ENCODE measurements at places on chromosomes 12 and 14. TPM values are rescaled to one million over a fixed set of nuclear protein-coding genes. Genes with fewer than 3 reads are reported as not detected.

DNA sequence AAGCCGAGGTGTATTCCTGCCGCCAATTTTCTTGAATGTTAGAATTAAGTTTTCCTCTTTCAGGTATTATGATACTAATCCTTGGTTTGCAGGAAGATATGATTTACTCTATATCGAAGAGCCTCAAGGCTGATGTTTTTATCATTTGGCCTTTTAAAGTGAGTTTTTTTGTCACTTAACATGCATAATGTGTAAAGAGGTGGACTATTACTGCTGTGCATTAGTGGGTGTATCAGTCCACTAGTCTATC lies 11.1 kb upstream of the TMPO start:
- H3K36me3 ChIP-seq = no peaks in the 10 kb centered on the region
- H3K4me3 ChIP-seq = peak overlapping the region; percentile 65
- no peaks in the 10 kb centered on the region for H3K27me3 ChIP-seq
- H3K27ac ChIP-seq = peak overlapping the region; percentile 95
- no peaks in the 10 kb centered on the region for H3K4me1 ChIP-seq
- DNase-seq = no peak

DNA sequence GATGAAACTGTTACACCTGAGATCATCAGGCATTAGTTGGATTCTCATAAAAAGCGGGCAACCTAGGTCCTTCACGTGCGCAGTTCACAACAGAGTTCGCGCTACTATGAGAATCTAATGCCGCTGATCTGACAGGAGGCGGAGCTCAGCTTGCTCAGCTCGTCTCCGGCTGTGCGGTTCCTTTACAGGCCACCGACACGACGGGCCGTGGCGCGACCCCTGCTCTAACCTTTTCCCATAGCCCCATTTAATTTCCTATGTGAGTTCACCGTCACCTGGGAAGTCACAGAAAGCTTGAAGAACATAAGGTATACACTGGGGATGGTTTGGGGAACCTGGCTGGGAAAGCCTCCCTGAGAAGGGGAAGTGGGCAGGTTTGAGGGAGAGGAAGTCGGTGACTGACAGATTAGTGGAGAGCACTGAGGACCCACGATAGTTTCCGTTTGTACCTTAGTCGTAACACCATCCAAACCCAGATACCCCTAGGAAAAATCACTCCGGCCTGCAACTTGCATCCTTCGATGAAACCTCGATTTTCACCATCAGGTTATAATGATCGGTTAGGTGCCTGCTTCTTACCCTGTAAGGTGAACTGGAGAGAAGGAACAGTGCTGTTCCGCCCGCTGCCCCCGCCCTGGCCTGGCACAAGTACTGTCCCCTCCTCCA lies 2.8 kb upstream of the AAAS start:
- peaks cover 18% of the 10 kb centered on the region for H3K4me1 ChIP-seq
- peaks cover 4% of the 10 kb centered on the region for H3K36me3 ChIP-seq
- H3K27me3 ChIP-seq = no peaks in the 10 kb centered on the region
- H3K27ac ChIP-seq = peak overlapping the region; percentile 95

GRCh38 chr12:38898001-38898684 lies 7.2 kb downstream of the CPNE8 start:
- H3K27me3 ChIP-seq = no peaks in the 10 kb centered on the region
- H3K4me1 ChIP-seq = no peaks in the 10 kb centered on the region
- no peak overlapping the region for H3K4me3 ChIP-seq
- DNase-seq = no peak
- no peak overlapping the region for H3K27ac ChIP-seq
- H3K36me3 ChIP-seq = no peaks in the 10 kb centered on the region

GRCh38 chr12:88303335-88303734 lies 161.2 kb downstream of the TMTC3 start:
- no peaks in the 10 kb centered on the region for H3K36me3 ChIP-seq
- H3K27ac ChIP-seq = no peak overlapping the region
- no peak for DNase-seq

- no peaks in the 10 kb centered on the region for H3K4me1 ChIP-seq
- H3K4me3 ChIP-seq = no peak overlapping the region
- no peak overlapping the region for H3K27ac ChIP-seq
These were observed 45.4 kb downstream of the DCAF5 start for GRCh38 chr14:69107407-69108003.

GRCh38 chr14:83164016-83164415 lies 1630.4 kb upstream of the SEL1L start:
- no peak for DNase-seq
- H3K4me1 ChIP-seq = peaks cover 6% of the 10 kb centered on the region
- no peak overlapping the region for H3K4me3 ChIP-seq
- no peaks in the 10 kb centered on the region for H3K36me3 ChIP-seq

- H3K36me3 ChIP-seq = peaks cover 10% of the 10 kb centered on the region
- no peak overlapping the region for H3K4me3 ChIP-seq
- H3K27ac ChIP-seq = no peak overlapping the region
These were observed 27.7 kb downstream of the BRI3BP start for GRCh38 chr12:125021096-125021495.

DNA sequence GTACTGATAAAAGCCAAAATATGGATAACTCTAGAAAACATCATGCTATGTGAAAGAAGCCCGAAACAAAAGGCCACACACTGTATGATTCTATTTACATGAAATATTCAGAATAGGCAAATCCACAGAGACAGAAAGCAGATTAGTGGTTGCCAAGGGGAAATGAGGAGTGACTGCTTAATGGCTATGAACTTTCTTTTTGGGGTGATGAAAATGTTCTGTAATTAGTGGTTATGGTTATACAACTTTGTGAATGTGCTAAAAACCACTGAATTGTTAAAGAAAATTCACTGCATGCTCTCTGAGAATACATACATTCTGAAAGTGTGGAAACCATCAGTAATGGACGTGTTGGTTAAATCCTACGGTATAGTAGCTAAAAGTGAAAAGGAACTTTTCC lies 39.9 kb upstream of the STON2 start:
- no peak overlapping the region for H3K4me3 ChIP-seq
- peaks cover 13% of the 10 kb centered on the region for H3K4me1 ChIP-seq
- H3K36me3 ChIP-seq = no peaks in the 10 kb centered on the region
- H3K27ac ChIP-seq = no peak overlapping the region
- H3K27me3 ChIP-seq = peaks cover 32% of the 10 kb centered on the region
- no peak for DNase-seq

- H3K36me3 ChIP-seq = no peaks in the 10 kb centered on the region
- H3K27me3 ChIP-seq = no peaks in the 10 kb centered on the region
- peaks cover 29% of the 10 kb centered on the region for H3K4me1 ChIP-seq
These were observed 2.2 kb upstream of the EML1 start for GRCh38 chr14:99790978-99791376.

Gene CDCA3
- 107 TPM for total RNA-seq

DNA sequence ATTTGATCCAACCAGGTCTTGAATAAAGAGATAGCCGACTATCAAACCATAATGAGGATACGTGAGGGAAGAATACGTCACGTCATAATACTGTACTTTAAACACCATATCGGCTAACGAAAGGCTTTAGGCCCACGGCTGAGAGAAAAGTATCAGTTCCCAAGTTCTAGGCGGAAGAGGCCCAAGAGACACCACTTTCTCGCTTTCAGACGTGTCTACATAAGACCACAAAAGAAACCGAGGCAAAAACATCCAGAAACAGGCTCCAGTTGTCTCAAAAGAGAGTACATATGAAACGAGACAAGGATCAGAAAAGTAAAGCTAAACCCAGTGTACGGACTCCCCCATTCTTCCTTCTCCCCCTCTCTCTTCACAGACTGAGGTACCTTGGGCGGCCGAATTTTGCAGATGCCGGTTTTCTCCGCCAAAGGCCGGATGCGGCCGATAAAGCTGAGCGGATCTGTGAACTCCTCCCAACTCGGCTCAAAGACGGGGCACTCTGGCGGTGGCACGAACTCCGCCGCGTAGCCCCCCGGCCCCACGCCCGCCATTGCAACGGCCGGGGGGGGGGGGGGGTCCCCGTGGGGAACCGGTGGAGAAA lies 479 bp downstream of the KDM5A start:
- no peaks in the 10 kb centered on the region for H3K27me3 ChIP-seq
- H3K36me3 ChIP-seq = peaks cover 22% of the 10 kb centered on the region
- peaks cover 21% of the 10 kb centered on the region for H3K4me1 ChIP-seq
- peak overlapping the region; percentile 97 for H3K4me3 ChIP-seq
- DNase-seq = peak; percentile 30

DNA sequence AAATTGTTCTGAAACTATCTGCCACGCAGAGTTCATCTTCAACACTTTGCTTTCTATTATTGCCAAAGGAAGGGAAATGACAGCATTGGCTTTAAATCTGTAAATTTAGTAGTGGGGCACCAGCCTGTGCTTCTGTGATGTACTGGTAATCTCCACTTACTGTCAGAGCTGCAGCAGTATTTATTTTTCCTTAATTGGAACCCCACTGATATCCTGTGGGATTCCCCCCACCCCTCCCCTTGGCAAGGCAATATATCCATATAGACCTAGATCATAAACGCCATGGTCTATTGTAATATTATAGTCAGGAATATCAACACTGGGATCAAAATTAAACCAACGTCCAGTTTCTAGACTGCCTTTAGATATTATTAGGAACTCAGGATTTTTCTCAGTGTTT lies 96.7 kb downstream of the RMST start:
- DNase-seq = no peak
- H3K4me1 ChIP-seq = no peaks in the 10 kb centered on the region
- H3K27me3 ChIP-seq = peaks cover 98% of the 10 kb centered on the region
- H3K27ac ChIP-seq = no peak overlapping the region

DNA sequence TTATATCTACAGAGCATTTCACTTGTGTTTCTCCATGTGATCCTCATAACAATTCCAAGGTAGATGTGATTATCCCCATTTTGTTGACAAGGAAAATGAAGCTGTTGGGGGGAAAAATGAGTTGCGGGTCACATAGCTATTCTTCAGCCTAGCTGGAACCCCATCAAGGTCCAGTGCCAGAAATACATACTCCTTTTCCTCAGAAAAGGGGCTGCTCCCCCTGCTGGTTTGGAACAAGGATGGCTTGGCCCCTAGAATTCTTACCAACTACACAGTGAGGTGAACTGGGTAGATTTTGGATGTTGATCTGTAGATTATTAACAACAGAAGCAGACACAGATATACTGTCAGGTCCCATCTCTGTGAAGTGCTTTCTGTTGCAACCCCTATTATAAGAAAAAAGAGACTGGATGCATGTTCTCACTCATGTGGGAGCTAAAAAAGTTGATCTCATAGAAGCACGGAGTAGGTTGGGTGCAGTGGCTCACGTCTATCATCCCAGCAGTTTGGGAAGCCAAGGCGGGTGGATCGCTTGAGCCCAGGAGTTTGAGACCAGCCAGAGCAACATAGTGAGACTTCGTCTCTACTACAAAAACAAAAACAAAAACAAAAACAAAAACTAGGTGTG lies 8.9 kb downstream of the IKZF4 start:
- no peak overlapping the region for H3K4me3 ChIP-seq
- H3K27ac ChIP-seq = no peak overlapping the region
- no peaks in the 10 kb centered on the region for H3K4me1 ChIP-seq
- H3K36me3 ChIP-seq = no peaks in the 10 kb centered on the region

Gene SRRM4
- not detected for total RNA-seq

DNA sequence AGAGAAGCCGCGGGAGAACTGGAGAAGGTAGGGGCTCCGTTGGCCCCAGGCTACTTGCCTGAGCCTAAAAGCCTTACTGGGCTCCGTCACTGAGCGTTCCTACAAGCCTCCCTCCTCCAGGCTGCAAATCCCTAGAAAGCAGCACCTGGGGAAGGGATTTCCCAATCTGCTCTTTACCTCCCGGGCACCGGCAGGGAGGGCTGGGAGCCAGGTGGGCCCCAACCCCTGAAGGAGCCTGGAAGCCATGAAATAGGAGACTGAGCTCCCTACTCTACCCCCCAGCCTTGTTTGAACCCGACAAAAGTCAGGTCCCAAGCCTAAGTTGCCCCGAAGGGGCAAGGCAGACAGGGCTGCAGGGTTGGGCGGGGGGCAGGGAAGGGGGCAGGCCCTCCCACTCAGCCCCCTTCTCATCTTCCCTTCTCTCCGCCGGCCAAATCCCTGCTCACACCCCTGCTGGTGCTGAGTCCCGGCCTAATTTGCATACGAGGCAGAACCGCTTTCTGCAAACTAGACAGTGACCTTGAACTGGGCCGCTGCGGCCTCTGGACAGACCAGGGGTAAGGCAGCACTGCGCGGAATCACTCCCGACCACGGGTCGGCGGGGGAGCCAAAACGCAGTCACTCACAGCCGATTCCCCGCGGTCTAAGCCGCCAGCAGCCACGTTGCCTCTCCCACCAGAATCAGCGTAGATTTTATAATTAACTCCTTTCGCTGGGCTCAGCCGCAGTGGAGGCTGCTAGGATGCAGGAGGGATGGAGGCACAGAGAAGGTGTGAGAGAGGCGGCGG lies 3.7 kb upstream of the HOXC12 start:
- H3K27ac ChIP-seq = no peak overlapping the region
- no peaks in the 10 kb centered on the region for H3K36me3 ChIP-seq
- DNase-seq = no peak
- no peak overlapping the region for H3K4me3 ChIP-seq
- peaks cover 6% of the 10 kb centered on the region for H3K27me3 ChIP-seq

DNA sequence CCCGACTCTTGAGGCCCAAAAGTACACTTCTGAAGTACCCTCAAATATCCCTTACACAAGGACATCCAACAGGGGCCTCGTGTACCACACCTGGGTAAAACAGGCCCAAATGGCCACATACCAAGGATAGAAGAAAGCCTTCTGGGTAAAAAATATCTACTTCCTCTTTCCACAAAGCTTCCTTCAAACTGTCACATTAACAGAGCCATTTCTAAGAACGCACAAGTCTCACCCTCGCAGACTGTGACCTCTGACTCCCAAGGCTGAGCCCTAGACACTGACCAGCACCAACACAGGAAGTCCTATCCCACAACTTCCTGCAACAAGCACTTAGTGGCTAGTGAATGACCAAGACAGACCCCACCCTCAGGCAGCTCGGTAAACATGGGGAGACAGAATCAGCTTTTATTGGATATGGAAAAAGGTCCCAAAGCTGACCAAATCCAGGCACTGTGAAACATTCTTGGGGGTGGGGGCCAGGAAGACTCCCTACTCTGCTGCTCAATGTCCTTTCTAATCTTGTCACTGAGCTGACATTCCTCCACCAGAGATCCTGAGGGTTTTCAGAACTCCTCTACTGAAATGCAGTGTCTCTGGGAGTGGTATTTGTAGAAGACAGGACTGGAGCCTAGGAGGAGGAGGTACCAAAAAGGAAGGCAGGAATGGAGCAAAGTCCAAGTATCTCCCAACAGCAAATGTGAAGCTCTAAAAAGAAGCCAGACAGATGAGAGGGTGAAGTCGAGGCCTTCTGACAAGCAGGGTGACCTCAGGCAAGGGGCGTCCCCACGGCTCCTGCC lies 15.9 kb downstream of the KCTD10 start:
- DNase-seq = no peak
- peaks cover 40% of the 10 kb centered on the region for H3K4me1 ChIP-seq
- no peak overlapping the region for H3K4me3 ChIP-seq
- peaks cover 18% of the 10 kb centered on the region for H3K36me3 ChIP-seq
- H3K27me3 ChIP-seq = no peaks in the 10 kb centered on the region
- H3K27ac ChIP-seq = peak overlapping the region; percentile 98

Gene PRPF40B
- 14.0 TPM for total RNA-seq

Data from A673 (cell line).